Left ventricle myocardium superior (tissue), 1 donor: ENCODE measurements at places on chromosomes 4 and X. TPM values are rescaled to one million over a fixed set of nuclear protein-coding genes. Genes with fewer than 3 reads are reported as not detected.

The SLC7A11 gene
- 0.20 TPM for total RNA-seq

- DNase-seq = no peak
Observed at GRCh38 chr4:151429957-151430570, 21.1 kb downstream of the FHIP1A start.

DNA sequence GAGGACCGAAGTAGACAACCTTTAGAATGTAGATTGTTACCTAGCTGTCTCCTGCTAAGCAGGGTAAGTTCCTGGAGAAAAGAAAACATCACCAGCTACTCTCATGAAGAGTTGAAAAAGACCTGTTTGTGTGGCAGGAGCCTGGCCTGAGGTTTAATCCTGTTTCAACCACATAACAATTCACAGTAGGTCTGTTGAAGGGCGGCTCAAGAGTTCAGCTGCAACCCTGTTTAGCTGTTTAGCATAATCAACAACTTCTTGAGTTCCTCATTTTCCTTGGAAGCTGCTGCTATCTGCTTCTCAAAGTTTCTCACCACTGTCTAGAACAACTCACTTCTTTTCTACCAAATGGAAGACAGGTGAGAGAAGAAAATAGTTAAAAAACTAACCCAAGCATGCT is 170.4 kb upstream of the TET2 start:
- no peak for DNase-seq

DNA sequence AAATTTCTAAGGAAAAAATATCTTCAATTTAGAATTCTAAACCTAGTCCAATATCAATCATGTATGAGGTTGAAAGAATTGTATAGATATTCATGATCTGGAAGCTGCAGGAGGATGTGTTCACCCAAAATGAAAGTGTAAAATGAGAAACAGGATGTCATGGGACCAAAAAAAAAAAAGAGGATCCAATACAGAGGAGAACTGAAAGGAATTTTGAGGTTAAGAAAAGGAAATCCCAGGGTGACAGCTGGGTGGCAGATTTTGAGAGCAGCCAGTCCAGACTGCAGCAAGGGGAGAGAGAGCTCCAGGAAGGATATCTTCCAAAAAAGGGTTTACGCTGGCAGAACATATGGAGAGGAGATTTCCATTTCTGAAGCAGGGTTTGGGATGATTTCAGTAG is 38.9 kb downstream of the TLR10 start:
- DNase-seq = no peak

The CXorf66 gene
- not detected for total RNA-seq

The GPRIN3 gene
- 7.4 TPM for total RNA-seq

- DNase-seq = no peak
Observed at GRCh38 chr4:55947912-55948725, 626 bp upstream of the CEP135 start.

- DNase-seq = no peak
Observed at GRCh38 chr4:55447831-55448230, 52.1 kb downstream of the TMEM165 start.

DNA sequence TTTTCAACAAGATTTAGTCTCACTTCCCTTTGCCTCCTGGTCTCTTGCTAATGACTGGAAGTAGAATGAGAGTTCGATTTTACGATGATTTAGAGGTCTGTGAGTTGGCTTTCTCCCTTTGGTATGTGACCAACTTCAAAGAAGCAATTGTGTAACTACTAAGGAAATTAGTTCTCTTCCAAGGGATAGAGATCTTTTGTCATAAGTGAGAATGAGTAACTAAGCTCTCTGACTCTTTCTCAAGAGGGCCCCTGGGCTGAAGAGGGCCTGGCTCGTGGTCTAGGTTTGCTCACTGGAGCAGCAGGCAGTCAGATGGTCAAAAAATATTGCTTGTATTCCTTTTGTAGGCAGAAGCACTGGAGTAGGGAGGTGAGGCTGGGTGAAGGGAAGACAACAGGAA is 176.3 kb downstream of the ENOX2 start:
- no peak for DNase-seq

The MAGEA1 gene
- not detected for total RNA-seq

- DNase-seq = no peak
Observed at GRCh38 chr4:145679991-145680455, at the start of gene C4orf51. C4orf51 (plus strand) TSS chr4:145680146; CDS start chr4:145680204, 58 bp downstream.

The CFAP47 gene
- not detected for total RNA-seq
